ENCODE measurements at places on chromosomes 6 and 20.

GRCh38 chr20:17587824-17588223 lies 17.9 kb downstream of the DSTN start:
- no peak for DNase-seq

DNA sequence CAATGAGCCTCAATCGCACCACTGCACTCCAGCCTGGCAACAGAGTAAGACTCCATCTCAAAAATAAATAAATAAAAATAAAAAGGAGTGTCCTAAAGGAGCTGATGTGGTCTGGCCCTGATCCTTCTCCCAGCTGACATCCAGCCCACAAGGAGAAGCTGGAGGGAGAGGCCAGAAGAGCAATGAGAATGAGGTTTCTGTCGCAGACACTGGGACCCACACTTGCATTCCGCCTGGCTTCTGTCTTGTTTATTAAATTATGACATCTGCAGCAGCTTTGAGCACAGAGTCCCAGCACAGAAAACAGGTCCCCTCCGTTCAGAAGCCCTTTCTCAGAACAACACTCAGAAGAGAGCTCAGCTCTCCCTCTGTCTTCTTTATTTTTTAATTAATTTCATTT lies 10.3 kb upstream of the E2F1 start:
- no peak for DNase-seq

DNA sequence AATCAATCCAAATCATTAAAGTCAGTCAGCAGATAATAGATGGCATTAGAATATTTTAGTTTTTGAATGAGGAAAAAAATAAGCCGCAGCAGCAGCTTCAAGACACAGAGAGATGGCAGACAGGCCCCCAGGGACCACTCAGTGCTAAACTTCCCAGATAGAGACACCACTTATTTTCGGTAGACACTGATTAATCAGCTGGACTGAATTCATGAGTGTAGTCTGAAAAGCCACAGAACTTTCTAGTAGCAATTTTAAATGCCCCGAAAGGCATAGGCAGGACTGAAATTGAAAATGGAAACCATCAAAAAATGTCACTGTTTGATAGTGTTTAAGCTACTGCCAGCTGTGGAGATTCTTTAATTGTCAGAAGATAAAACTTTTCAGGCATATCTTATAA lies 3.1 kb upstream of the CLDN20 start:
- no peak for DNase-seq

DNA sequence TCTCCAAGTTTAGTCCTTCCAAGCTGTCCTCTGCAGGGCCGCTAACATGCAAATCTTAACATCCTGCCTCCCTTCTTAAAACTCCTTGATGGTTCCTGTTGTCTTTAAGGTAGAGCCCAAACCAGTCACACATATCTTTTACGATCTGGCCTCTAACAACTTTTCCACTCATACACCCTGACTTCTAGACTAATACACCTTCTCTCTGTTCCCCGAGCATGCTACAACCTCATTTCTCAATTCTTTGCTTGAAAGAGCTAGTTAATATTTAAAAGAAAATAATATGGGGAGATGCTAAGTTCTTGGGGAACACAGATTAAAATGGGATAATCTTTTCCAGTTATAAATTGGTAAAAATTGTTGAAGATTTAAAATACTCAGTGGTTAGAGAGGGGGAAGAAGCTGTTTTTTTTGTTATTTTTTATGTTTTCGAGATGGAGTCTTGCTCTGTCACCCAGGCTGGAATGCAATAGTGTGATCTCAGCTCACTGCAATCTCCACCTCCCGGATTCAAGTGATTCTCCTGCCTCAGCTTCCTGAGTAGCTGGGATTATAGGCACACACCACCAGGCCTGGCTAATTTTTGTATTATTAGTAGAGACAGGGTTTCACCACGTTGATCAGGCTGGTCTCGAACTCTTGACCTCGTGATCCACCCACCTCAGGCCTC lies 250.7 kb downstream of the MAFB start:
- DNase-seq: no peak

- no peak for DNase-seq
Measured at GRCh38 chr6:128337619-128338018, 182.8 kb downstream of the PTPRK start.

DNA sequence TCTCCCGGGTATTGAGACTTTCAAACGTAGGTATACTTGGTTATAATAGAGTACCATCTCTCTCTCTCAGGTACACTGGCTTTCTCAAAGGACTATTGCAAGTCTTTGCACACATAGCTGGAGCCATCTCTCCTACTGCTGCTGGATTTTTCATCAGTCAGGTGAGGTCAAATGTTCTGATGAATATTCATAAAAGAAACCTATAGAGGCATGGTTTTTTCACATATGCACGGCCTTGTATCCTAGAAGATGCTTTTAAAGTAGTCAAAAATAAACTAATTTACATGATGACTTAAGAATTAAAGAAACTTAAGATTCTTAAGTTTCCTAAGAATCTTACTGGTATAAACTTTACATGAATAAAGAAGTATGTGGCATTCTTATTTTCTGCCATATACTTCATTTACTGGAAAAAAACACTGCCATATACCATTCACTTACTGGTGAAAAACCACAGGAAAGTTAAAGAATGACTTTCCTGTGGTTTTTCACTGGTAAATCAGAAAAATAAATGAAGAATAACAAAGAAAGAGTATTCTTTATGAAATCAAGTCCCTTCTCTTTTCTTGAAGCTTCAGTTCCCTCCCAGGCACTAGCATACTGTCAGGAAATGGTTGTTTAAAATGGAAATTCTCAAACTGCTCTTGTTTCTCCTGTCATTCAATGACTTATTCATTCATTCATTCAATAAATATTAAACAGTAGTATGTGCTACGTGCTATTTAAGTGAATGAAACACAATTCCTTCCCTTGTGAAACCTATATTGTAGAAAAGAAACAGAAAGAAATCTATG lies 23.5 kb downstream of the SLC17A4 start:
- DNase-seq: no peak

DNA sequence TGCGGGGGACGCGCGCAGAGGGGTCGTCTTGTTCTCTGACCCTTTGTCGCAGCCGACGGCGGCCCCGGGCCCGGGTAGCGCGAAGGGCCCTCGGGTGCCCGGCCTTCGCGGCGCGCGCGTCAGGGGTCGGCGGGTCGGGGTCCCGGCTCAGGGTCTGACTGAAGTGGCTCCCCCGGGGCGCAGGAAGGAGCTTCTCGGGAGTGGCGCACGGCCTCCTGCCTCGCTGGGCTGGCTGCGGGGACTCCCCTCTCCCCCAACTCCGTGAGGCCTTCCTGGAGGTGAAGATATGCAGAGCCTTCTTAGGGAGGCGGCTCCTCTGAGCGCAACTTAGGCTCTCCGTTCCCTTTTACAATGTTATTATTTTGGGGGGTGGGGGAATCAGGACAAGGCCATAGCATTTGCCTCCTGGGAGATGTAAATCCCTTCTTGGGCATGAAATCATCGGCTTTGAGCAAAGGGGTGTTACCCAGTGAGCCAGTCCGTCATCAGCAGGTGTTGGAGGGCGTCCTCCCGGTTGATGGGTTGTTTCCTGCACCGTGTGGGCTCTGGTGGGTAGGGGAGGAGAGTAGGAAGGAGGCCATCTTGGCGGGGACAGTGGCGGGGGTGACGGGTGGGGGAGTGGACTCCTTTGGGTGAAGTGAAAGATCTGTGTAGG lies 523 bp downstream of the CDS2 start:
- no peak for DNase-seq

GRCh38 chr6:35562060-35562459 lies 49.4 kb upstream of the TULP1 start:
- no peak for DNase-seq

GRCh38 chr6:53616450-53617357 lies 48.9 kb downstream of the KLHL31 start:
- DNase-seq: no peak

GRCh38 chr20:19761326-19761725 lies 3.3 kb downstream of the RIN2 start:
- DNase-seq: no peak

- DNase-seq: no peak
Measured at GRCh38 chr6:73801652-73802268, 105.8 kb downstream of the CD109 start.

GRCh38 chr20:12466915-12467314 lies 541.9 kb upstream of the SPTLC3 start:
- DNase-seq: no peak

DNA sequence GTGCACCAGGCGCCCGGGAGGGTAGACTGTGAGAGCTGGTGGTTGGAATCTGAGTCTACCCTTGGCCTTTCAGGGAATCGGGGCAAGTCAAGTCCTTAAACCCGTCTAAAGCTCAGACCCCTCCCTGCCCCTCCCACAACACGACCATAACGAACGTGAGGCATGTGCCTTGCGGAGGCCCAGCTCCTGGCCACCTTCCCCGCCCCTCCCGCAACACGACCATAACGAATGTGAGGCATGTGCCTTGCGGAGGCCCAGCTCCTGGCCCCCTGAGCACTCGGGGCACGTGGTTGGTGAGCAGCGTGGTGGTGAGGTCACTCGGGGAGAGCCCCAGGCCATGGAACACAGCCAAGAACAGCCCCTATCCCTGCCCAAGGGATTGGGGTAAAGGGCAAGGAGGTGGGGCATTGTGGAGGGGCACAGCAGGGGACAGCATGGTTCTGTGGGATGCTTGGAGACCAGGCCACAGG lies 132.2 kb downstream of the TAF4 start:
- DNase-seq: no peak

GRCh38 chr6:163955756-163956155 lies 541.2 kb downstream of the QKI start:
- no peak for DNase-seq

DNA sequence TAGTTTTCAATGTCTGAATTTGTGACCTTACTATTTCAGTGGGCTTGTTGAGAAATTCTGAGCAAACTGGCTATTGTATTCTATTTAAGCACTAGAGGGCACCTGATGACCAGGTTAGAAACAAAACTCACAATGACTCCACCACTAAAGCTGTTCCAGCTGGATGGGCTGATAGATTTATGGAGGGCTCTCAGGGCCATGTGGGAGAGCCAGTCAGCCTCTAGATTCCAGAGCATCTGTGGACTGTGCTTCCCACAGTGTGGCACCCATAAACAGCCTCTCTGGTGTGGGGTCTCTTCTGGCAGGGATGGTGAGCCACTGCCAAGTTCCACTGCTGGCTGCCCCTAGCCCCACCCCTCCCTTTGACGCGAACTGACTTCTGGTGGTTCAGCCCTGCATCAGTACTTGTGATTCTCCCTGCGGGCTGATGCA lies 29.2 kb downstream of the C6orf58 start:
- no peak for DNase-seq

- peak; percentile 60 for DNase-seq
Measured at GRCh38 chr6:11921017-11921438, 91.1 kb upstream of the HIVEP1 start.

- peak; percentile 76 for DNase-seq
Measured at GRCh38 chr6:43702534-43703440, 15.2 kb upstream of the MRPS18A start.

GRCh38 chr6:140285998-140286690 lies 911.7 kb upstream of the CITED2 start:
- DNase-seq: no peak

- DNase-seq: no peak
Measured at GRCh38 chr6:19042420-19042819, 655.3 kb downstream of the RNF144B start.

- peak; percentile 81 for DNase-seq
Measured at GRCh38 chr6:1129131-1129530, 182.8 kb upstream of the FOXQ1 start.

DNA sequence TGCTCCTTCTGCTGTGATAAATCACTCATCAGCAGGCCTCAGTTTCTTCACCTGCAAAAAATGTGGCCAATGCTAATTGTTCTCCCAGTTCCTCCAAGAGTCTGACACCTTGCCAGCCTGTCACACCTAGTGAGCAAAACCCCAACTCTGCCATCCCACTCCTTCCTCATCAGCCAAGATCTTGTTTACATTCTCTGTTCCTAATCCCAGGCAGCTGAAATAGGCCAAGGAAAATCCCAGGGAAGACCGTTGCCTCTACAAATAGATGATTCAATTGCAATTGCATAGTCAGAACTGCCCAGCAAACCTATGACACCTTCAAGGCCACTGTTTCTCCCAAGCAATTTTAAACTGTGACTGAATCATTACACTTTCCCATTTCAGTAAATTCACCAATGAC lies 78.7 kb downstream of the GMDS start:
- DNase-seq: no peak

GRCh38 chr6:11964729-11965335 lies 47.3 kb upstream of the HIVEP1 start:
- DNase-seq: no peak

GRCh38 chr6:139923964-139924475 lies 549.6 kb upstream of the CITED2 start:
- no peak for DNase-seq

- no peak for DNase-seq
Measured at GRCh38 chr6:87922196-87922946, 125.3 kb upstream of the SPACA1 start.

DNA sequence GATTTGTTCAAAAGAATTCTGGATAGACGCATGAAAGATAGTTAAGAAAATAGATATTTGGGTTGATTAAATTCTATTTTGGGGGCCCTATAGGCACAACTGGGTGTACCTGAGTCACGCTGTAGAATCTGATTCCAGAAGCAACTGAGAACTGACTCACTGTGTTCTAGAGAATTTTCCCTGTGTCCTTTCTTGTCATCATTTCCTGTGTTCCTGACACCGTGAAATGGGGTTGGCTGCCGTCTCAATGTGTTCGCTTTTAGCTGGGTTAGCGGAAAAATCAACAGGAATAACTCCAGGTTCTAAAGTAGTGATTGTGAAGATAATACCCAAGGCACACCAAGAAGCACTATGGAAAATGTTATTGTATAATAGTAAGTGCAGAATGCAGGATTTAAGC lies 5.0 kb downstream of the GCNT2 start:
- no peak for DNase-seq

- peak; percentile 64 for DNase-seq
Measured at GRCh38 chr6:69584536-69584912, 212.3 kb downstream of the LMBRD1 start.

- no peak for DNase-seq
Measured at GRCh38 chr6:11381801-11382513, 149.5 kb upstream of the NEDD9 start.

GRCh38 chr6:16621002-16621401 lies 140.3 kb downstream of the ATXN1 start:
- DNase-seq: no peak

DNA sequence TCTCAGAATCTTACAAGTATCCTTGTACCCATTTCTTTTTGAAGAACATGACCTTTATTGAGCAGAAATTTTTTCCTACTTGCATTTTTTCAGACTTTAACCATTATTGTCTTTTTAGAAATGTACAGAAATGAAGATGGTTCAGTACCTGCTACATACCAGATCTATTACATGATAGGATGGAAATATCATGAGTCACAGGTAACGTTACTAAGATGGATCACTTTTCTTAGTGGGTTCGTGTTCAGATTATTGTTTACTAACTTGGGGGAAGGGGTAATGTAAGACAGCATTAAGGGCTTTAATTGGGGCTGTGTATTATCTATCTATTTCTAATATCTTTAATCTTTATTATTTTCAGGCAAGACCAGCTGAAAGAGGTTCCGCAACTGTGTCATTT lies 31.9 kb downstream of the NDUFAF5 start:
- DNase-seq: no peak

GRCh38 chr6:99614430-99615186 lies 8.0 kb downstream of the PRDM13 start:
- DNase-seq: no peak

GRCh38 chr20:63016514-63017075 lies 9.8 kb upstream of the BHLHE23 start:
- DNase-seq: no peak
